ENCODE measurements at places on chromosomes 5 and 9.

- no peak for DNase-seq
Observed at GRCh38 chr5:135560858-135561257, 17.9 kb downstream of the CXCL14 start.

DNA sequence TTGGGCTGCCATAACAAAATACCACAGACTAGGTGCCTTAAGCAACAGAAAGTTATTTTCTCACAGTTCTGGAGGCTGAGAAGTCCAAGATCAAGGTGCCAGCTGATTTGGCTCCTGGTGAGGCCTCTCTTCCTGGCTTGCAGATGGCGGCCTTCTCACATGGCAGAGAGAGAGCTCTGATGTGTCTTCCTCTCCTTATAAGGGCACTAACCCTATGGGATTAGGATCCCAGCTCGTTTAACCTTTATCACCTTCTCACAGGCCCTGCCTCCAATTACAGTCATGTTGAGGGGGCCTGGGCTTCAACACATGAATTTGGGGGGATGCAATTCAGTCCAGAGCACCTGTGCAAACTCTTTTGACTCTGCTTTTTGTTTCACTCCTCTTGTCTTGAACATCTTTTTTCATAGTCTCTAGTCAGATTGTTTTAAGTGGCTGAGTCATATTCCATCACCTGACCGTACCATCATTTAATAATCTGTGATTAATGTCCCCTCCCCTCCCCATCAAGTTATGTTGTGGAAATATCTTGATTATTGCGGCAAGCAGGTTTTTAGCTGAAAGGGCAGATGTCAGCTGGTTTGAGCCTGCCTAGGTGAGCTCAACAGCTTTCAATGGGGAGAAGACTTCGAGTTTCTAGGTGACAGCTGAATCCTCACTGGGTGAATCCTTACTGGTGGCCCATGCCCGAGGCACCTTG is 61.8 kb downstream of the NDFIP1 start:
- DNase-seq = no peak

DNA sequence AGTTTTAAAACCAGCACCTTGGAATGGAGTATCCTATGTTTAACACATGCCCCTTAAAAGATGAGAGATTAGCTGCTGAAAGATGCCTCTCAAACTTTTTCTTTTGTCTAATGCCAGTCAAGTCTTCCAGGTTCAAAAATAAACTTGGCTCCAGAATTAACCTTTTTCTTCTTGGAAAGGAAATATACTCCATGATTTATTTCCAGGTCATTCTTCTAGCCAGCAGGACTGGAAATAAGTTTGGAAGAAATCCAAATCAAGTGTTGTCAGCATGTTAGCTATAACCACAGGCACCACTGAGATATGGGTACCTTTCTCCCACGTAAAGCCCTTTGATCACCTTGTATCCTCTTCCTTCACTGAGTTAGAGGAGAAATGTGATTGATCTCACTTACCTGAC is 56.1 kb downstream of the NLN start:
- no peak for DNase-seq

GRCh38 chr9:131048332-131048731 is 39.4 kb downstream of the LAMC3 start:
- DNase-seq = no peak

GRCh38 chr5:103127292-103127817 is 7.3 kb downstream of the PPIP5K2 start:
- DNase-seq = no peak

GRCh38 chr5:139733010-139733688 is 62.5 kb upstream of the PSD2 start:
- DNase-seq = no peak

DNA sequence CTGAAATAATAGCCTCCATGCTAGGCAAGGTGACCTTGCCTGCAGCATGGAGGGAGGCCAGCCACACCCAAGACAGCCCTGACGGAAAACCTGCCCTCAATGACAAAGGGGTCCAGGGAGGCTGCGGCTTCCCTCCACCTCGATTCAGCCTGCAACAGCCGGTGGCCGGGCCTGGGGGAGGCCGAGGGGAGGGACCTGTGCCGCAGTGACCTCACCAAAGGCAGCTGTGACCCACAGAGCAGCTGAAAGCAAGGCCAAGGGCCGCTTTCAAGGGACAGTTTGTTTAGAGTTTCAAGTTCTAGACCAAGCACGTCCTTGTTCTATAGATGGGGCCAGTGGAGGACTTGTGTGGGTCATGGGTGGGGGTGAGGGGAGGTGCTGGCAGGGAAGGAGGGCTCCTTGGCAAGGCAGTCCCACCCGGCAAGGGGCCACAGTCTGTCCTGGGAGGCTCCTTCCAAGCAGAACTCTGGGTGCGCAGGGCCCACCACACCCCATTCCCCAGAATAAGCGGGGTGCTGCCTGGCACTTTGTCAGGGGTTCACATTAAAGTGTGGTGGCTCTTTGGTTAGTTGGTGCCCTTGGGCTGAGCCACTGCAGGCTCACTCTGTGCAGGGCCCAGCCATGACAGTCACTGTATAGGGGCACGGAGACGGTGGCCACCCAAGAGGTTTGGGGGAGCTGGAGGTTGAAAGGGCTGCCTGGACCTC is 226.5 kb downstream of the FANCC start:
- no peak for DNase-seq

DNA sequence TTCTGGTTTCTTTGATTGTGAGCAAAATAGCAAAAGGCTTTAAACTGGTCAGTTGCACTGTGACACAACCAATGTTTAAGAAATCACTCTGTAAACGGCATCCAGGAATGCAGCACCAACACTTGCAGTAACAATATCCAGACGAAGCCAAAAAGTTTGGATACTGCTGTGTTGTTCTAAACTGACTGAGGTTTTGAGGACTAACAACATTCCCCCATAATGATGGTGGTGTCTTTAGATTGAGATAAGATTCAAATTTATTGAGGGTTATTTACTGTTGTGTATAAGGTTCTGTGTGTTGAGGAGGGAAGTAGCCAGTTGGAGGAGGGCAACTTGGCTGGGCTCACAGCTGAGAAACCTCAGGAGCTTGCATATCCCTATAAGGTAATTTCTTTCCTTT is 353.6 kb downstream of the BNC2 start:
- DNase-seq = no peak

DNA sequence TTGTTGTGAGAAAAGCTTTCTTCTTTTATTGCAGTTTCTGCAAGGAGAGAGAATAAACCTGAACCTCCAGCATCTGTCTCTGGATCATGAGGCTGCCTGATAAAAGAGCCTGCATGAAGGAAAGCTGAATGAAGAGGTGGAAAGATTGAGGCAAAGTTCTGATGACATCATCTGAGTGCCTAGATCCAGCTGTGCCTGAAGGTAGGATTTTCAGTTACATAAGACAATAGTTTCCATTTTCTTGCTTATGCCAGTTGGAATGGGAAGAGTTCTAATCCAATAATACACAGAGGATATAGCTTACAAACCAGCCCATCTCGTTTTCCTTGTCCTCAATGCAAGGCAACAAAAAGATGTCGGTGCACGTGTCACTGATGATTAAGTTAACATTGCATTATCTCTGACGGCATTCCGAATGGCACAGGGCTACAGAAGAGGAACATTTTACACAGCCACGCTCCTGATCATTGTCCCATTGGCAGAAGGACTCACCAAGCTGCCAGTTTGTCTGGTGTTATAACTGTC is 105.5 kb upstream of the ERCC6L2 start:
- no peak for DNase-seq

- DNase-seq = no peak
Observed at GRCh38 chr5:119996128-119996527, 366.8 kb downstream of the FAM170A start.

DNA sequence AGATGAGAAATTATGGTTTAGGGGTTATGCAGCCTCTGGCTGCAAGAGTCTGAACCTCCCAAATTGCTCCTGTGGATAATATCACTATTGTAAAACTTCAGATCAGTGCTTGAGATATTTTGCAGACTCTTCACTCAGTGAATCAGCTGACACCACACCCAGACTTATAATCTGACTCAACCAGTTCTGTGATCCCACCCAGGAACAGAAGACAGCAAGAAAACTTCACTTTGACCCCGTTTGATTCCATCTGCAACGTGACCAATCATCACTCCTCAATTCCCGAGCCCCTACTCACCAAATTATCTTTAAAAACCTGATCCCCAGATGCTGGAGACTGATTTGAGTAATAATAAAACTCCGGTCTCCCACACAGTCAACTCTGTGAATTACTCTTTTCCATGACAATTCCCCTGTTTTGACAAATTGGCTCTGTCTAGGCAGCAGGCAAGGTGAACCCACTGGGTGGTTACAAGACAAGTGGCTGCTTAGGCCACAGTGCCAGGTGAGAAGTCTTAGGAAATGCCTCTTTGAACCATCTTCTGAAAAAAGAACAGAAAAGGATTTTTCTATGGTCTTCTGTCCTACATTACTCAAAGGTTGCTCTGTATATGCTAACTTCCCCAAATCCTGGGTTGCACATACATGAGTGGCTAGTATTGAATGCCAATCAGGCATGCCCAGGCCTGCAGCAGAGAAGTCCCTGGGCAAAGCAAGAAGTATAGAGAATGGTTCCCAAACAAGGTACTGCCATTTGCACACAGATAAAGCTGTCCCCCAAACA is 588.0 kb downstream of the PRELID2 start:
- peak; percentile 11 for DNase-seq

- DNase-seq = no peak
Observed at GRCh38 chr9:136047076-136047774, 47.9 kb downstream of the NACC2 start.

GRCh38 chr5:67731886-67732285 is 483.7 kb upstream of the PIK3R1 start:
- DNase-seq = no peak

DNA sequence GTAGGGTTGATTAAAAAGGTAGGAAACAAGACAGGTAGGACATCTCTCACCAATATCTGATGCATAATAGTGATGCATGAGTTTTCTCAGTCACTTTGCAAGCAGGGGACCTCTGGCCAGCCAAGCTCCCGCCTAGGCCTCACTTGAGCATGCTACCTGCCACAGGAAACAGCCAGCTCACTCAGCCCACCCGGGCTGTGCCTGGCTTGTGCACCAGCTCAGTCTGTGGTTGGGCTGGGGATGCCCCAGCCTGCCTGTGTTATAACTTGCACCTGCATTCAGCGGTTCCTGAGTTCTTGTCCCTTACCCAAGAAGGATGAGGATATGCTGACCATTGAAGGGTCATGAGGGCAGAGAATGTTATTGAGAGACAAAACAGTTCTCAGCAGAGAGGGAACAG is 172.8 kb upstream of the PLCXD3 start:
- DNase-seq = no peak

DNA sequence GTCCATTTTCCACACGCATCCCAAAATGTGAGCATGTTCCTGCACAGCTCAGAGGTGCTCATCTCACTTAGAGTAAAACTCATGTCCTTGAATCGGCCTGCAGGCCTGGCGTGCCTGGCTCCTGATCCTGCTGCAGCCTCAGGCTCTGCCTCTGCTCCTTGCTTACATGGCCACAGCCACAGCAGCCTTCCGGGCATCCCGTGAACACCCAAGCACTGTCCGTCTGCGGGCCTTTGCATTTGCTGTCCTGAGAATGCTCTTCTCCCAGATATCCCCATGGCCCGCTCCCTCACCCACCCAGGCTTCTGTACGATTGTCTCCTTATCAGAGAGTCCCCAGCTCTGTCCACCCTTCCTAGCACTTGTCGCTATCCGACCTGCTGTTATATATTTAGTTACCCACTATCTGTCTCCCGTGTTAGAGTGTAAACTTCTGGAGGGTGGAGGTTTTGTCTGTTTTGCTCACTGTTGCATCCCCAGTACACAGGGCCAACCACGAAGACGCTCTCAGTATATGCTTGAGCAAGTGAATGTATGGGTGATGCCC is 21.9 kb downstream of the FGF18 start:
- no peak for DNase-seq

DNA sequence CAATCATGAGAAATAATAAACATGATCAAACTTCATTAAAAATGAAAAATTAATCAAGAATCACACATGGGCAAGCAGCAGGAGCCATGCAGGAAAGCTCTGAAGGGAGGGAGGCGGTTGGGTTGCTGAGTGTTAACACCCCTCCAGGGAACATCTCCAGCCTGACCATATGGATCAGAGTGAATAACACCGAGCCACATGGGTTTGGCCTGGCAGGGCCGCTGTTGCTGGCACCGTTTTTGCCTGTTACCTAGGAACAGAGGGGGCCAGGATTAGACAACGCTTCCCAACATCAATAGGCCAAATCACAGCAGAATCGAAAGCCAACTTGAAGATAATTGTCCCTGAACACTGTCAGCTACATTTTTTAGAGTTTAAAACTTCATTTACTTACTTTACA is 160.2 kb downstream of the DENND1A start:
- no peak for DNase-seq

- no peak for DNase-seq
Observed at GRCh38 chr5:5738797-5739489, 316.5 kb downstream of the ICE1 start.

GRCh38 chr5:106876665-106877194 is 794.0 kb downstream of the EFNA5 start:
- no peak for DNase-seq

- no peak for DNase-seq
Observed at GRCh38 chr5:36778336-36778735, 98.2 kb upstream of the NIPBL start.

DNA sequence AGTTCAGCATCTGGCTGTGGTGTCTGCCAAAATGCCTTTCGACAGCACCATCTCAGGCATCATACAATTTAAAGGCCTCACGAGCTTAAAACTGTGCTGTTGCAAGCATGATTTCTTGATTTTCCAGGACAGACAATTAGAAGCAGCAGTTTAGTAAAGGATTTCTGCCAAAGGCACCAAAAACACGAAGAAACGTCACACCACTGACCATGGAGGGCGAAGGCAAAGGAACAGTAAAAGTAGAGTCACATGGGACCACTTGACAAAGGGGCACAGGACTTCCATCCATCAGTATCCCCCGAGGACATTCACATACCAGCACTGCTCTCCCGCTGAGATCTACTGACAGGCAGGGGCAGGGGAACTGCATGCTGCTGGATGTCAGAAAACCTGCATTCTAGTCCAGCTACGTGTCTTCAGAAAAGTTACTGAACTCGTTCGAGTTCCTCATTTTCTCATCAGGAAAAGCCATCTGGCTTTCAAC is 70.4 kb upstream of the FBXW11 start:
- DNase-seq = peak; percentile 79

- DNase-seq = peak; percentile 35
Observed at GRCh38 chr5:15615859-15616258, 115.9 kb downstream of the FBXL7 start.

DNA sequence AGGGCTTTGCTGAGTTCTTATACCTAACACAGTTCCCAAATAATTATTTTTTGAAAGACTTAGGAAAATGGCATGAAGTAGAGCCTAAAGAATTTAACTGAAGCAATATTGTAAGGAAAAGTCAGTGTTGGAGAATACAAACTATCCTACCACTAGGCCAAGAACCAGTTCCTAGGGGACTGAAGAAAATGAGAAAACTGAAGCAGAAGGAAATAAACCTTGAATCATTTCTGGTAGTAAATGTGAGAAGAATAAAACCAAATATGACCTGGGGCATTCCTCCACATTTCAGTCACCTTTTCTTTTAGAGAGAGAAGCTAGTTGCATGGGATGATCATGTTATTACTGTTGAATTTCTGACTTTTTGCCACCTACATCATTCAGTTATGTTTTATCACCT is 1393.9 kb upstream of the C9orf72 start:
- no peak for DNase-seq

All from BJ (cell line).